ENCODE measurements at places on chromosomes 12 and 14.
A peak's percentile ranks its signal among the peaks of the same experiment; 100 is the strongest.

DNA sequence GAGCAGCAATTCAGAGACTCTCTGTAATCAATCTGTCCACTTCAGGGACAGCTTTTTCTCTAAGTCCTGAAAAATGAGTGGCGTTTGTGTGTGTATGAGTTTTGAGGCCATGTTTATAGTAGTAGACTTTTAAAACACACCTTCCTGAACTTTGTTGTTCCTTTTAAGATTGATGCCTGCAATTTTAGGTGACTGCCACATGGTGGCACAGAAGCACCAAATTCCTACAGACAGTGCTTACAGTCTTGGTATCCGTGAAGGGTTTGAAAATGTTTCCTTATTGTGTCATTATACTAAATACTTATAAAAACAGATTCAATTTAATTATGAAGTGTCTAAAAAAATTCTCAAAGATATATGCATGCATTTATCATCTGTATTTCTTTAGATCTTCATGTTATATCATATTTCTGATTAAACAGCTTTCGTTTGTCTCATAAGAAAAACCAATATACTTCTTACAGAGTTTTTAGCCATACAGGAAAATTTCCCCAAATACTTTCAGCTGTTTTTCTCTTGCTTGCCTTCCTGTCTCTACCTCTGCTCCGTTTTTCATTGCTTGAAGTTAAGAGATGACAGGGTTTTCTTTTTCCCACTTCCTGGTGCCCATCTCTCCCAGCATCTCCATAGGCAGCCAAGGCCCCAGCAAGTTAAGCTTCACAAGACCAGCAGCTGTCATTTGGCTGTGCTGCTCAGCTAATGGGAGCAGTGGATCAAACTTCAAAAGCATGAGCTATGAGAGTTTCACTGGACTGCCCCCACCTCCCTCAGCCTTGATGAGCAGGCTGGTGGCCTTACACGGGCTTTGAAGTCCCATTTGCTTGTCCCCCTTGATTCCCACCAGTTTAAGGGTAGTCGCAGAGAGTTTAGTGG is 259.6 kb downstream of the AKAP6 start:
- no peak for DNase-seq

DNA sequence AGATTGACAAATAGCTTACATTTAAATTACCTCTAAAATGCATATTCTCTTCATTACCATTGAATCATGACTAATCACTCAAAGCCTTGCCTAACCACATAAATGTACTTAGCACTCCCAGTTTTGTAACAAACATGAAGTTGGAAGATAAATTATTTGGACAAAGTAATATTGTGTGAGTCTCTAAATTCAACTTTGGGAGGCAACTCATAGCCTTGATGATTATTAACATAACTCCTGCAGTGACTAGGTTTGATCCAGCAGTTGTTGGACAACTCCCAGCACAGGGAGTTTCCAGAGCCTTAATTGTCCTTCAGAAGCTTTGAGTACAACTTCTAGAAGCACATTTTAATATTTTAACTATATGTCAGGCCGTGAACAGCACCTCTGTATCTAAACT is 153.4 kb upstream of the PDZRN4 start:
- no peak for DNase-seq

DNA sequence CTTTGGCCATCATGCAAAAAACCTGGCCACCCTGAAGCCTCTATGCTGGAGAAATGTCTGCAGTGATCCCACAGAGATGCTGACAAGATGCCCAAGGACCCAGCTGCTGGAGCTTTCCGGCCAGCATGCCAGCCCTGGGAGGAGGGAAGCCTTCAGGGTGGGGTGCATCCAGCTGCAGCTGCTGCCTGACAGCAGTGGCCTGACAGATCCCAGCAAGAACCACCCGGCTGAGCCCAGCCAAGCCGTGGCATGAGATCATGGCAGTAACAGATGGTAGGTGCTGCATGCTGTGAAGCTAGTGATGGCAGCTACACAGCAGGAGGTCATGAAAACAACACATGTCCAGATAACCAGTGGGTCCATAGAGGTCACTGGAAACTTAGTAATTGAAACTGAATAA is 13.8 kb downstream of the CLBA1 start:
- no peak for DNase-seq

GRCh38 chr12:1339618-1340319 is 254.6 kb downstream of the FBXL14 start:
- no peak for DNase-seq

- no peak for DNase-seq
Observed at GRCh38 chr14:99513946-99514551, 32.8 kb downstream of the CCNK start.

DNA sequence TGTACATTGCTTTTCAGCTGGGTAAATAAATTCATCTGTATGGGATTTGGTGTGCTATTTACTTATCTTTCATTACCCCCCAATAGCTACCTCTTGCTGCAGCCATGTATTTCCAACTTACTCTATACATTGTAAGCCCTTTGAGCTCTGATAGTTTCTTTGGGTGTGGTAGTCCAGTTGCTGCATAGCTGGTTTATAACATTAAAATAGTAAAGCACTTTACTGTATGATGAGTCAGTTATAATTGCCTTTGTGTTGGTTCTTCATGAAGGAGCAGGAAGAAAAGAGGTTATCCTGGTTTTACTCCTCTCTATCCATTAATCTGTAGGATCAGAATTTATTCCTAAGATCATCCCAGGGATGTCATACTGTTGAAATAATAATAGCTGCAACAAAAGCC is 15.7 kb downstream of the TBC1D30 start:
- DNase-seq, result no peak

DNA sequence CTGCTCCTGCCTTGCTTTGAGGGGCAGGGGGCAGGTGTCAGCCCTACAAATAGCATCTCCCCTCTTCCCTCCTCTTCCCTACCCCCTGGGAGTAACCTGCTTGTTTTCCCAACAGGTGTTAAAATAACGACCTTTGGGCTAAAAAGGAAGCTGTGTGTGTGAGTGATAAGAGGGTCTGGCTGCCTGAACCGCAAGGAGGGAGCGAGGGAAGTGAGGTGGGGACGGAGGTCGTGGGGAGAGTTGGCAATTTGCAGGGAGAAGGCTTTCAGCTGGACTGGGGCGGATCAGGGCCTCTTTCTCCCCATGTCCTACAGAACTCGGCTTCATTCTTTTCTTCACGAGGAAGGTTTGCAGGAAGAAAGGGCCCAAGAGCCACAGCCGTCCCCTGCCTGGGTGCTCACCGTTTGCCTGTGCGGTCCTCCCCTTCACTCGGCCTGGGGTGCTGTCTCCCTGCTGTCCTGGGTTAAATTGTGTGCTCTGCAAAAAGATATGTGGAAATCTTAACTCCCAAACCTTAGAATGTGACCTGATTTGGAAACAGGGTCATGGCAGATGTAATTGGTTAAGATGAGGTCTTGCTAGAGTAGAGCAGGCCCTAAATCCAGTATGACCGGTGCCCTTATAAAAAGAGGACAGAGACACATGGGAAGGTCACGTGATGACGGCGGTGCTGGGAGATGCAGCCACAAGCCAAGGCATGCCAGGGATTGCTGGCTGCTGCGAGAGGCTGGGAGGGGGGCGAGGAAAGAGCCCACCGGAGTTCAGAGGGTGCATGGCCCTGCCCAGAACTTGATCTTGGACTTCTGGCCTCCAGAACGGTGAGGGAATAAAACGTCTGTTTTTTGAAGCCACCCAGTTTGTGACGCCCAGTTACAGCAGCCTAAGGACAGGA is 38.7 kb upstream of the NCOR2 start:
- DNase-seq, result no peak

GRCh38 chr14:88791629-88792472 is 902 bp downstream of the EML5 start:
- no peak for DNase-seq

DNA sequence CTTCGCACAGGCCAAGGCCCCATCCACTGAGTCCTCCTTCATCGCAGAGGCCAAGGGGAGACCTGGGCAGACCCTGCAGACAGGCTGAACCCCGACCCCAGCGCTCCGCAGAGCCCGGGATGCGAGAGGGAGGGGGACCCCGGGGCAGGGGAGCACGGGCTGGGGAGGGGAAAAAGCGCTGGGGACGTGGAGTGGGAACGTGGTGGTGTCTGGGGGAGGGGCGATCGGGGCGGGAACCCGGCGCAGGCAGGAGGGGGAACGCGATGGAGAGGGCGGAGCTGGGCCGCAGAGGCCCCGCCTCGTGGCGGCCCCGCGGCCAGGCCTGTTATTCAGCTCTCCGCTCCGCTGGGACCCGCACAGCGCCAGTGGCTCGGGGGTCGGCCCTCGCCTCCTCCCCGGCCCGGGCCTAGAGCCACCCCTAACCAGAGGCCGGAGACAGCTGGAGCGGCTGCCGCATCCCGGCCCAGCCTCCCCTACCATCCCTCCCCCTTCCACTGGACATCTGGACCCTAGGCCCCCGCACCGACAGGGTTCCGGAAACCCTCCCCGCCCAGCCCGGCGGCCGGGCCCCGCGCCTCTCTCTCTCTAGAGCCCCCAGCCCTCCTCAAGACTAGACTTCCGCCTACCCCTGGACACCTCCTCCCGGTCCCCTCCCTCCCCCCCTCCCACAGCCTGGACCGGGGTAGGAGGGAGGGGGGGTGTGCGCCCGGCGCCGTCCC is at the start of gene ARHGEF25:
Gene ARHGEF25 (plus strand): TSS at position 328 of the 719 bp plus-strand sequence. CDS start 460 bp downstream, outside the sequence.
- no peak for DNase-seq

DNA sequence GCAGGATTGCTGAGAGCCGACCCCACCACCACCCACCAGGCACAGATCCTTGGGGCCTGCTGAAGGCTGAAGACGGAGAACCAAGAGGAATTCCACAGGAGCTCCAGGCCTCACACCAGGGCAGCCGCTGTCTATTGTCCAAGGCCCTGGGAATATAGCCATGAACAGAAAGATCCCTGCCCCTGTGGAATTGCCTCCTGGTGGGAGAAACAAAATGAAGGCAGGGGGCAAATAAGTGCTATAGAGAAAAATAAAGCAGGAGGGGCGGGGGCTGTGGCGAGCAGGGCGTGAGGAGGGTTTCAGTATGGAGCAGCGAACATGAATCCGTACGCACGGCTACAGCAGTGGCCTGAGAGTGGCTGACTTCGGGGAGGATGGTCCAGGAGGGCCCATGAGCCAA is 96.1 kb downstream of the EML1 start:
- no peak for DNase-seq

DNA sequence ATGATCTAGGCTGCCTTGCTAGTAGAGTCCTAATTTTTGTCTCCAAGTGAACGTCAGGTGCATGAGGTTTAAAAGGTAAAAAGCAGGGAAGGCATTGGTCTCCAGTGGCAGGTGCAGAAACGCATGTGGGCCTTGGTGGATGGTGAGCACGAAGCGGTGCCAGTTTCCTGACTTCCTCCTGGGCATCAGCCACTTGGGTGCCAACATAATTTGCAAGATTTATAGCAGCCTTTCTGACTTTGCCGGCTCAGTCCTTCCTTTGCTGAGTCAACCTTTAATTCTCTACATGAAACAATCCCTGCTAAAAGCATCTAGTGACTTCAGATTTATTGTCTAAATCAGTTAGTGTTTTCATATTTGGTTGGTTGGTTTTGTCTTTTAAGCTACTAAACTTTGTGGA is 355.7 kb upstream of the TMEM132C start:
- DNase-seq, result no peak

GRCh38 chr12:114691763-114692185 is 7.8 kb upstream of the TBX3 start:
- DNase-seq, result no peak

DNA sequence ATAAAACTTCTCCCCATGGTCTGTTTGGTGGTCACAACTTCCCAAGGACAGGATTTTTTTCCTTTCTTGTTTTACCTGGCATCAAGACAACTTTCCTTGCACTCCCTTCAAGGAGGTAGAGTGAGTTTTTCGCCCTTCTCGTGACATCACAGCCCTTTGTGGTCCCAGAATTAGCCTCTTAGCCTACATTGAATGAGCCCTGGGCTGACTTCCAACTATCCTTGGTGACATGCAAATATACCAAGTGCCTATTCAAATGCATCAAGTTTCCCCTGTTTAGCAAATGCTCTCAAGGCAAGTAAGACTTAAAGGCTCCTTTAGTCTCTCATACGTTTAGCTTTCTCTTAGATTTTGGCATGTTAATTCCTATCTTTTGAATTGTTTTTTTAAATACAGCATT is 36.6 kb downstream of the TC2N start:
- DNase-seq, result no peak

GRCh38 chr14:44995196-44995595 is 33.2 kb downstream of the TOGARAM1 start:
- no peak for DNase-seq

- no peak for DNase-seq
Observed at GRCh38 chr12:275812-276211, 13.2 kb upstream of the SLC6A13 start.

GRCh38 chr14:99667045-99667444 is 17.1 kb upstream of the CYP46A1 start:
- DNase-seq, result no peak

DNA sequence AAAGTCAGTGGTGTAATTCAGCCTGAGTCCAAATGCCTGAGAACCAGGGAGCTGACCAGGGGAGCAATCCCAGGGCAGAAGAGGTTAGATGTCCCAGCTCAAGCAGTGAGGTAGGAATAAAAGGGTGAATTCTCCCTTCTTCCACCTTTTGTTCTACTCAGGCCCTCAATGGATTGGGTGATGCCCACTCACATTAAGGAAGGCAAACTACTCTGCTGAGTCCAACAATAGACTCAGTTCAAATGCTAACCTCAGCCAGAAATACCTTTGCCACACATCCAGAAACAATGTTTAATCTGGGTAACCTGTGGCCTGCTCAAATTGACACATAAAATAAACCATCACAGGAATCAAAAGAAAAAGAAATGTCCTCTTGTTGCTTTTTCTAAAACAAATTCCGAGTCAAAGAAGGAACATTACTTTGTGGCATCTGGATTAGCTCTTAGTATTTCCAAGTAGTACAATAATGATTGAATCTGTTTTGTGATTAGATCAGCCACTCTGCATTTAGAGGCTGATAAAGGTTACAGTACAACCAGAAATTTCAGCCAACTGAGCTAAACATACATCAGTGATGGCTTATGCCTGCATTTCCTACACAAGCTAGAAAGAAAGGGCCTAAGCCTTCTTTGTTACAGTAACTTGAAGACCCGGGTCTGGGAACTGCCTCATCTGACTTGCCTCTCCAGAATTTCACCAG is 43.6 kb upstream of the TRIM9 start:
- DNase-seq, result no peak

GRCh38 chr12:103529306-103529705 is 33.5 kb upstream of the C12orf42 start:
- no peak for DNase-seq

DNA sequence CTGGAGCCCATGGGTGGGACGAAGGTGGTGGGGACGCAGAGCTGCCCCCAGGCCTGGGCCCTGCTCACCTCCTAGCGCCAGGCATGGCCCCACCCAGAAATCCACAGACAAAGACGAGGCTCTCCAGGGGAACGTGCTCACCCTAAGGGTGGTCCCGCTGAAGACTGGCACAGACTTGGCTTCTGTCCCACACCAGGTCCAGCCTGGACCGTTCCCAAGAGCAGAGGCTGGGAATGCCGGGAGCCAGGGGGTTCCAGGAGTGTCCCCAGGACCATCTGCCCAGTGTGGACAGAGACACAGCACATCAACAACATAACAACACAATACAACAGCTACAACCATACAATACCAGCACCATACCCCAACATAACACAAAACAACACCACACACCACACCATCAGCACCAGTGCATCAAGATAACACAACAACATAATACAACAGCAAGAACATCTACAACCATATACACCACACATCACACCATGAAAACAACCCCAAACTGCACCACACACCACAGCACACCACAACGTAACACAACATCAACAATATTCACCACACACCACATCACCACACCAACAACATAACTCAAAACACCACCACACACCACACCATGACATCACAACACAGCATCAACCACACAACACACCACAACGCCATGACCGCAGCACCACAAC is 329.6 kb downstream of the ADGRD1 start:
- no peak for DNase-seq

GRCh38 chr12:7189398-7190267 is at the start of gene PEX5:
PEX5 (plus strand) TSS chr12:7189686; CDS start chr12:7190378, 692 bp downstream.
- DNase-seq, result peak; percentile 88

All from hypothalamus (tissue), 51 donors.